ENCODE measurements at places on chromosomes 11 and 22. TPM values are rescaled to one million over a fixed set of nuclear protein-coding genes. Genes with fewer than 3 reads are reported as not detected.

Gene C11orf42
- polyA plus RNA-seq = not detected

GRCh38 chr11:47950396-47950795 lies 30.0 kb upstream of the PTPRJ start:
- no peak overlapping the region for H3K4me3 ChIP-seq
- H3K27me3 ChIP-seq = no peaks in the 10 kb centered on the region
- H3K4me1 ChIP-seq = peaks cover 14% of the 10 kb centered on the region
- no peak overlapping the region for H3K27ac ChIP-seq
- DNase-seq = no peak
- no peaks in the 10 kb centered on the region for H3K36me3 ChIP-seq

DNA sequence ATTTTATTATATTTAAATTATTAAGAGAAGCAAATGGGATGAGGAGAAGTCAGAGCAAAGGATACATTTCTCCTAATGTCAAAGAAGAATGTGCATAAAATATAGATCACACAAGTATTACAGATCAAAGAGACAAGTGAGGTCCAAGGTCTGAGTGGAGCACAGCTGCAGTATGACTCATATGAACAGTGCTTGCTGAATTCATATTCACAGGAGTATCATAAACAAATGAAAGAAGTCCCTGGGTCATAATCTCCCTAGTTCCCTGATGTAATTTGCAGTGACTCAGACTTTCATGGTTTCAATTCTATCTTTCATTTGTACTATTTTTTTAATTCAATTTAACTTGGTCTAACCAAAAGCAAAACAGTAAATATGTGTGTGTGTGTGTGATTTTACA lies 499.0 kb upstream of the CCDC179 start:
- no peaks in the 10 kb centered on the region for H3K36me3 ChIP-seq
- H3K27ac ChIP-seq = no peak overlapping the region
- H3K4me1 ChIP-seq = no peaks in the 10 kb centered on the region

Gene CRYBB2
- 0.13 TPM for polyA plus RNA-seq

Gene KRTAP5-11
- not detected for polyA plus RNA-seq

Gene NPAS4
- not detected for polyA plus RNA-seq

DNA sequence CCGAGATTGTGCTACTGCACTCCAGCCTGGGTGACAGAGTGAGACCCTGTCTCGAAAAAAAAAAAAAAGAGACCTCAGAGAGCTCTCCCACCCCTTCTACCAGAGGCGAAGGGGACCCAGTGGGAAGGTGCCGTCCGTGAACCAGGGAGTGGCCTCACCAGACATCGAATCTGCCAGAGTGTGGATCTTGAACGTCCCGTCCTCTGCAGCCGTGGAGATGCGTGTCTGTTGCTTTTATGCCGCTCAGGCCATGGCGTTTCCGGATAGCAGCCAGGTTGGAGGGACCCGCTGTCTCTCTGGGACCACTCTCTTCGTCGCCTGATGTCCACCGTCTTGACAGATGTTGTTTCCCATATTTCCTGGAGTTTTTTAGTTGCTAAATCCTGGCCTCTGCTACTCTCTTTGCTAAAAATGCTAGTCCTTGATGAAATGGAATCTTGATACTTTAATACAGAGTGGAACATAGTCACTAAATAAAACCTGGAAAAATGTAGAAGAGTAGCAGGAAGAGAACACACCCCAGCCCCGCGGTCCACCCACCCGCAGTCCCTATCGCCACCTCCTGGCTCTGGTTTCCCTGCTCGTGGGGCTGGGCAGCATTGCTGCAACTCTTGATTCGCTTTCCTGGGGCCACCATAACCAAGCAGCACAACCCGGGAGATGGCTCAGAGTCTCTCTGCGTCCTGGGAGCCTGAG lies 12.0 kb upstream of the MUC6 start:
- no peaks in the 10 kb centered on the region for H3K4me1 ChIP-seq
- no peak overlapping the region for H3K27ac ChIP-seq
- peaks cover 39% of the 10 kb centered on the region for H3K27me3 ChIP-seq
- H3K4me3 ChIP-seq = no peak overlapping the region
- DNase-seq = no peak

- peak; percentile 14 for DNase-seq
- H3K27me3 ChIP-seq = no peaks in the 10 kb centered on the region
- no peaks in the 10 kb centered on the region for H3K36me3 ChIP-seq
- peak overlapping the region; percentile 100 for H3K27ac ChIP-seq
- H3K4me1 ChIP-seq = peaks cover 18% of the 10 kb centered on the region
Observed at GRCh38 chr22:32473388-32473952, 1.1 kb upstream of the FBXO7 start.

DNA sequence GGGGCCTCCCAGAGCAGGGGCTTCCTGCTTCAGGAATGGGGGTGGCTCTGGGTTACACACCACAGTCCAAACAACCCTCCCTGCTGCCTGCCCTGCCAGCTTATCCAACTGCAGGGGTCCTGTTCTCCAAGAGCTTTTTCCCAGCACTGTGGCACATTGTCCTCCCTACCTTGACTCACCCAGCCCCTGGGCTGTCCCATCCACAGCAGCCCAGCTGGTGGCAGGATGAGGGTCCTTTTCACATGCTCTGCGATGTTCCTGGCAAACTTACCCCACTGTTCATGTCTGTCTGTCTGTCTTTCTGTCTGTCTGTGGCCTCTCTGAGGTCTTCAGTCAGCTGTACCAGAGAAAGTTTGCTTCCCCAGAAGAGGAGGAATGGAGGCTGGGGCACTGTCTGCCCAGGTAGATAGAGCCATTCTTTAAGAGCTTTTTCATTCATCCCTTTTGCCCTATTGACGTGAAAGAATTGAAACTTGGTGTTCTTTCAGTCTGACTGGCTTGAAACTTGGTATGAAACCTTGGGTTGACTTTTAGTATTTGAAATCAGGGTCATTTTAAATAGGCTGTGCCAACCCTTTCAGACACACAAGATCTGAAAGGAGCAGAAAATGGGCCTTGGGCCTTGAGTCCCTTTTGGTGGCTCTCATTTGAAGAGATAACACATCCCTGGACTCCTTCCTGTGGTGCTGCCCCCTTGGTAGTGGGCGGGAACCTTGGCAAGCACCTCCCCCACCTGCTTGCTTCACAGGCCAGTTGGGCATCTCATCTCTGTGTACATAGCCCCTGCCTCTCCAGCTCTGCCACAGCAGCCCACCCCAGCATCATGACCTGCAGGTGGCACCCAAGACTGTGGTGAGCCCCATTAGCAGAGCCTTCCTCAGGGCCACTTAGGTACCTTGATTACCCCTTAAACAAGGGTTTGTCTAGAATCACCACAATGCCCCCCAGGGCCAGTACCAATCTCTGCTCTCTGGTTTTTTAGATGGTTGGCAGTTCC lies 74.6 kb upstream of the SUSD2 start:
- H3K27me3 ChIP-seq = no peaks in the 10 kb centered on the region
- peak overlapping the region; percentile 59 for H3K27ac ChIP-seq
- H3K4me1 ChIP-seq = peaks cover 31% of the 10 kb centered on the region
- H3K36me3 ChIP-seq = peaks cover 33% of the 10 kb centered on the region

DNA sequence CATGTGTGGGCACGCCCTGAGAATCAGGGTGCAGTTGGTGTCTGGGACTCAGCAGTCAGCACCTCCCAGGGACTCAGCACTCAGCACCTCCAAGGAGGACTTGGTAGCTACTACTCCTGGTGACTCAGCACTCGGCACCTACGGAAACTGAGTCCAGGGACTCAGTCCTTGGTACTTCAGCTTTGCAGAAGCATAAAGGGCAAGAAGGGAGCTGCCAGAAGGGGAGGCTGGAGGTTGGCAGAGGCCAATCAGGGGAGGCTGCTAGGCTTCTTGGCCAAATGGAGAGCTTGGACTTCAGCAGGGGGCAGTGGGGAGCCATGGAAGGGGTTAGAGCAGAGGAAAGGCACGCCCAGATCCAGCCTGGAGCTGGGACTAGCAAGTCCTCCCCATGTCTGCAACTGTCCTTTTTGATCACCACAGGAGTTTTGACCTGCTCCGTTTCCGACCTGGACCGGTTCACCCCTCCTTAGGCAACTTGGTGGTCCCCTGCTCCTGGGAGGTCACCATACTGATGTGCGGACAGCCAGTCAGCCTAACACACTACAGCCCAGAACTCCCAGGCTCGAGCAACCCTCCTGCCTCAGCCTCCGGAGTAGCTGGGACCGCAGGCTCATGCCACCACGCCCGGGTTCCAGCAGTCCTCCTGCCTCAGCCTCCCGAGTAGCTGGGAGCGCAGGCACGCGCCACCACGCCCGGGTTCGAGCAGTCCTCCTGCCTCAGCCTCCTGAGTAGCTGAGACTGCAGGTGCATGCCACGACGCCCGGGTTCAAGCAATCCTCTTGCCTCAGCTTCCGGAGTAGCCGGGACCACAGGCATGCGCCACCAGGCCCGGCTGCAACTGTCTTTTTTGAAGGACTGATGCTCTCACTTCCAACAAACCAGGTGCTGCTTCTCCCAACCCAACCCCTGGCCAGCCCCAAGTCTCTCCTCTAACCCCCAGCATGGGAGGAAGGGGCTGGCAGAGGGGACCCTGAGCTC lies 1.5 kb downstream of the ANO9 start:
- H3K36me3 ChIP-seq = no peaks in the 10 kb centered on the region
- no peak overlapping the region for H3K4me3 ChIP-seq
- no peak for DNase-seq
- H3K4me1 ChIP-seq = no peaks in the 10 kb centered on the region
- peaks cover 55% of the 10 kb centered on the region for H3K27me3 ChIP-seq
- no peak overlapping the region for H3K27ac ChIP-seq

DNA sequence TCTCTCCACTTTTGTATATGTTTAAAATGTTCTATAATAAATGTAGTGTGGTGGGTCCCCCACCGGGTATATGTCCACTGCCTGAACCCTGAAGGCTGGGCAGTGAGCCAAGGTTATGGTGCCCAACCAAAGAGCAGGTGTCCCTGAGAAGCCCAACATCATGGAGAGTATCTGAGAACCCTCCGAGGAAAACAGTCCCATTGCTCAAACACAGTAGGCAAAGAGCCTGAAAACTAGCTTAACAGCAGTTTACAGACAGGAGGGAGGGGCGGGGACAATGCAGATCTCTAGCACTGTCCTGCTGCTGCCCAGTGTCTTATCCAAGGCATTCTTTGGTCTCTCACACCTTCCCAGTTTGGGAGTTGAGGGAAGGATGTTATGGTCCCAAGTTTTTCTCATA lies 91.0 kb downstream of the TMPRSS5 start:
- H3K4me3 ChIP-seq = no peak overlapping the region
- no peak overlapping the region for H3K27ac ChIP-seq
- no peaks in the 10 kb centered on the region for H3K4me1 ChIP-seq
- no peaks in the 10 kb centered on the region for H3K27me3 ChIP-seq
- DNase-seq = no peak

Data from heart right ventricle (tissue), 16 donors.